ENCODE measurements at places on chromosomes 4 and X. TPM values are rescaled to one million over a fixed set of nuclear protein-coding genes. Genes with fewer than 3 reads are reported as not detected.

GRCh38 chr4:24765376-24765988 is 29.9 kb upstream of the SOD3 start:
- no peak overlapping the region for H3K27ac ChIP-seq
- no peak overlapping the region for H3K4me3 ChIP-seq
- H3K4me1 ChIP-seq, result peaks cover 12% of the 10 kb centered on the region
- no peaks in the 10 kb centered on the region for H3K27me3 ChIP-seq

GRCh38 chr4:328729-329128 is 8.9 kb upstream of the ZNF141 start:
- H3K27me3 ChIP-seq, result no peaks in the 10 kb centered on the region
- no peak overlapping the region for H3K27ac ChIP-seq
- no peak for DNase-seq
- H3K4me3 ChIP-seq, result no peak overlapping the region
- no peaks in the 10 kb centered on the region for H3K4me1 ChIP-seq

DNA sequence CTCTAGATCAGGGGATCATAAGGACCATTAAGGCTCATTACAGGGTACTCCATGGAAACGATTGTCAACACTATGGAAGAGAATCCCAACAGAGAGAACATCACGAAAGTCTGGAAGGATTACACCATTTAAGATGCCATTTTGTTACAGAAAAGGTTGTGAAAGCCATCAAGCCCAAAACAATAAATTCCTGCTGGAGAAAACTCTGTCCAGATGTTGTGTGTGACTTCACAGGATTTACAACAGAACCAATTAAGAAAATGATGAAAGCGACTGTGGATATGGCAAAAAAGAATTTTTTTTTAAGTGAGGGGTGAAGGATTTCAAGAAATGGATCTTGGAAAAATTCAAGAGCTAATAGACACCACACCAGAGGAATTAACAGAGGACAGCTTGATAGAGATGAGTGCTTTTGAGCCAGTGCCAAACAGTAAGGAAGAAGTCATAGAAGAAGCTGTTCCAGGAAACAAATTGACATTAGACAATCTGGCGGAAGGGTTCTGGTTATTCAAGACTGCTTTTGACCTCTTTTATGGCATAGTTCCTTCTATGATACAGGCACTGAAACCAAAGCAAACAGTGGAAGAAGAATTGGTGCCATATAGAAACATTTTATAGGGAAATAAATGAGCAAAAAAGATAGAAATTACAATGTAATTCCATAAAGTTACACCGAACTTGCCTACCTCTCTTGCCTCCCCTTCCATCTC is 17.3 kb upstream of the LSM6 start:
- no peaks in the 10 kb centered on the region for H3K27me3 ChIP-seq
- H3K4me1 ChIP-seq, result peaks cover 22% of the 10 kb centered on the region
- no peaks in the 10 kb centered on the region for H3K36me3 ChIP-seq
- DNase-seq, result no peak

Gene RAI2
- total RNA-seq, result 1.8 TPM

Gene ACOT9
- 32.7 TPM for total RNA-seq

Measured in mesothelial cell of epicardium (in vitro differentiated cells).